ENCODE measurements at places on chromosomes 3 and 15. TPM values are rescaled to one million over a fixed set of nuclear protein-coding genes. Genes with fewer than 3 reads are reported as not detected.

The ITIH1 gene
- total RNA-seq: not detected

The TICRR gene
- 0.47 TPM for total RNA-seq

The TF gene
- total RNA-seq: 2.1 TPM

The TMEM207 gene
- not detected for total RNA-seq

The FBLN2 gene
- 42.7 TPM for total RNA-seq

The ALPK3 gene
- 9.7 TPM for total RNA-seq

The TEX55 gene
- total RNA-seq: not detected

The EIF4E3 gene
- total RNA-seq: 33.2 TPM

The SLC6A11 gene
- 4.1 TPM for total RNA-seq

The PXYLP1 gene
- total RNA-seq: 26.3 TPM

- DNase-seq: no peak
Observed at GRCh38 chr3:135304378-135304777, 509.3 kb downstream of the EPHB1 start.

DNA sequence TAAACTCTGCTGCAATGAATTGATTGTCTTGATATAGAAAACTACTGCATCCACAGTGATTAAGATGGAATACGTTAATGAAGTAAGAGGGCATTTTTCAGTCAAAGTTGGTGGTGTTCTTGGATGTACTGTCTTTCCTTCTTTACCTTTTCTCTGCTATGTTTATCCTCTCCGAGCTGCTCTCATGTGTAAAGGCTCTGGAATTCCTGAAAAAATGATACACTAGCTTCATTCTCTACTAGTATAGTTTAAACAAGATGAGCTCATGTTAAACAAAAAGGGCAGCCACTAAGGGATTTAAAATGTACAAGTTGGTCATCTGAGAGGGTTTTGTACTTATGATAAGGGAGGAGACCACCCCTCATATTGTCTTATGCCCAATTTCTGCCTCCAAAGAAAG lies 504.6 kb upstream of the NECTIN3 start:
- no peak for DNase-seq

DNA sequence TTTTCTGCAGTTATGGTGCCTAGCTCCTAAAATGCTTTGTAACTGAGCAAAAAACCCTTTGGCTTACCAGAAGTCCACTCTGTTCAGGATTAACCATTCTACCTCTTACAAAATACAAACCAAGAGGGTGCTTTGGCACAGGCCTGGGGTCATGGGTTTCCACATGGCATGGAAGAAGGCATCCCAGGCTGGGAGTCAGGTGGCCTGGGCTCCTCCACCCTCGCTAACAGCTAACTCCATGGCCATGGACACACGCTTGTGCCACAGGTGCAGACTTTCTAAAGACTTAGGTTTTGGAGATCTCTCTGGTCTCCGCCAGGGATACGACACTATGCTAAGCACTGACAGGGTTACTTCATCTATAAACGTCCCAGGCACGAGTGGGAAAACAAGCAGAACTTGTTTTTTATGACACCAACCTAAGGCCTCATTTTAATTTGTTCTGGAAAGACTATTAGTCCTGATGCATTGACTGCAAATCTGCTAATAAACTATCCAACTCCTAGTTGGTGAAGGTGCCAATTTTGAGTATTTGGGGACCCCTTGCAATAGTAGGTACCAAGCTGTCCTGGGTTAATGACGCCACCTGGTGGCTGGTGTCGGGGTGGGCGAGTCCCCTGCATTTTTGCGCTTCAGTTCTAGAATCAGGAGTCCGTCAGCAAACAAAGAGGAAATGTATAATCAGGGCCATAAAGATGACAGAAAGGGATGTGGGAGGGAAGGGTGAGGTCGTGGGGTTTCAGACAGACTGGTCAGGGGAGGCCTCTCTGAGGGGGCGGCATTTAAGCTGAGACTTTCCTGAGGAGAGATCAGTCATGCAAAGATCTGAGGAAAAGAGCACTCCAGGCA lies 10.3 kb upstream of the ALDH1A3 start:
- no peak for DNase-seq

GRCh38 chr3:29186131-29186599 lies 94.7 kb upstream of the RBMS3 start:
- no peak for DNase-seq

GRCh38 chr3:27923349-27924068 lies 201.4 kb upstream of the EOMES start:
- no peak for DNase-seq

DNA sequence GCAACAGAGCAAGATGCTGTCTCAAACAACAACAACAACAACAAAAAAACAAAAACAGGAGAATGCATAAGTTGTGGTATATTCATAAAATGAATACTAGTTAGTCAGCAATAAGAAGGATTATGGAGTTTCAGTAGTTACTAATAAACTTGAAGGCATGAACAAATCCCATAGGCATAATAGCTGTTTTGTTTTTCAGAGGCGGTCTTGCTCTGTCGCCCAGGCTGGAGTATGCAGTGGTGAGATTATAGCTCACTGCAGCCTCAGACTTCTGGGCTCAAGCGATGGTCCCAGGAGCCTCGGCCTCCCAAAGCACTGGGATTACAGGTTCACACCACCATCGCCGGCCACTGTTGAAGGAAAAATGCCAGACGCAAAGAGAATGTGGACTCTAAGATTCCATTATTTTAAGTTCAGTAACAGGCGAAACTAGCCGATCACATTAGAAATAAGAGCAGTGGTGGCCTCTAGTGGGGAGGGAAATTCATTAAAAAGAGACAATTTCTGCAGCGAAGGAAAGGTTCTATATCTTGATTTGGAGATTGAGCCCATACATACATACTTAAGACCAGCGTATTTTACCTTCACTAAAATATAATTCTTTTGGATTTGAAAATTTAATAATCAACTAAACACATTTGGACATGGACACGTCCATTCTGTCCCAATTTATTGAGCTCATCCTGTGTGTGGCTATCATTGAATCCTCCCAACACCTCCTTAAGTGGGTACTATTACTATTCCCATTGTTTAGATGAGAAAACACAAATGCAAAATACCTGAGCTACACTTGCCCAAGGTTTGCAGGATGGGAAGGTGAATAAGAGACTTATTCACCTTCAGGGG lies 27.4 kb upstream of the HDAC11 start:
- peak; percentile 56 for DNase-seq

DNA sequence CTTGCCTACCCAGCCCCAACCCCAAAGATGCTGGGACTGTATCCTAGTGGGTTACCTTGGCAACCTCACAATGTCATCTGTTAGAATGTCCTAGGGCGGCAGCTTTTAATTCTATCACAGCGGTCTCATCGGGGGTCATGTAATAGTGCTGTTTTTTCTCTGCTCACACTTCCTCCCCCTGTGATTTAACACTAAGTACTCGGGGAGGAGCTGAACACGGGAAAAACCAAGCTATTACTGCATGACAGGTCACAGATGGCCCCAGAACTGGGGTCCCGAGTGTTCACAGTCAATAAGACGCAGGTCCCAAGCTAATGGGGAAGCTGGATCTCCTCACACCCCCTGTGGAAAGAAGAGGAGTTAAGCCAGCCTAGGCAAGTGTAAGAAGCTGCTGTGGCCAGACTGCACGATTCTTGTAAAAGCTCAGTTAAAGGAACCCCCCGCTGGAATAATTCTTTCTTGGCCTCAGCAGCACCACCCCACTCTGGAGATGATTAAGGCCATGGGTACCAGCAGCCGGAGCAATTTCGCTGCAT lies 2.5 kb upstream of the RFTN1 start:
- no peak for DNase-seq

GRCh38 chr3:118406562-118406961 lies 628.1 kb downstream of the IGSF11 start:
- DNase-seq: no peak

- DNase-seq: no peak
Observed at GRCh38 chr15:64003182-64003581, 43.1 kb downstream of the DAPK2 start.

- DNase-seq: no peak
Observed at GRCh38 chr3:168061332-168061996, 34.3 kb downstream of the GOLIM4 start.

GRCh38 chr15:32923176-32923575 lies 205.4 kb downstream of the GREM1 start:
- no peak for DNase-seq

- DNase-seq: no peak
Observed at GRCh38 chr15:44710236-44711095, 657 bp downstream of the PATL2 start.

DNA sequence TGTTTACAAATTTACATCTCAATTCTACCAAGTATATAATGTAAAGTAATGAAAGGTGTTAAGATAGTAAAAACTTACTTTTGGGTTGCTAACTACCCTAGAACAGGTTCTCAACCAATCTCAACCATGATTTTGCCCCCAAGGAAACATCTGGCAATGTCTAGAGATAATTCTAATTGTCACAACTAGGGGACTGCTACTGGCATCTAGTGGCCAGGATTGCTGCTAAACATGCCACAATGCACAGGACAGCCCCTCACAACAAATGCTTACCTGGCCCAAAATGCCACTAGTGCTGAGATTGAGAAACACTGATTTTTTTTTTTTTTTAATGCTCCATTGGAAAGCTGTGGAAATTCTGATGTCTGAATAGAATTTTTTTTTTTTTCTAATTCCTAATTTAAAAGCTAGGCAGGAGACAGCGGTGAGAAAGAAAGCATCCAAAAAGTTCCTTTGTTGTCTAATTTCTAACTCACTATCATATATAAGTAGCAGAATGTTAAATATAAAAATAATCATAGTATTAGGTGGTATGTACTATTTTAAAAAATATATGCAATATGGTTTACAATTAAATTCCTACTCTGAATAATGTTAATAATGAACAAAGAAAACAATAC lies 81.5 kb downstream of the TJP1 start:
- DNase-seq: no peak

DNA sequence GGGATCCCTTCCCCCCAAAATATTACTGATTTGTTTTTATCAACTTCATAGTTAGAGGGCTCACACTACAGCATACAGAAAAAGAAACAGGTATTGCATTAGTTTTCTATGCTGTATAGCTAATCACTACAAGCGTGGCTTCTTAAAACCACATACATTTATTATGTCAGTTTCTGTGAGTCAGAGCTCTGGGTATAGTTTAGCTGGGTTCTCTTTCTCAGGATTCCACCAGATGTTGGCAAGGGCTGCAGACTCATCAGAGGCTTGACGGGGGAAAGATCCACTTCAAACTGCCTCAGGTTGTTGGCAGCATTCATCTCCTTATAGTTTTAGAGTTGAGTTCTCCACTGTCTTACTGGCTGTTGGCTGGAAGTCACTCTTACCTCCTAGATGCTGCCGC lies 328.0 kb downstream of the NLGN1 start:
- no peak for DNase-seq

- DNase-seq: no peak
Observed at GRCh38 chr3:120820748-120821147, 78.2 kb downstream of the GTF2E1 start.

DNA sequence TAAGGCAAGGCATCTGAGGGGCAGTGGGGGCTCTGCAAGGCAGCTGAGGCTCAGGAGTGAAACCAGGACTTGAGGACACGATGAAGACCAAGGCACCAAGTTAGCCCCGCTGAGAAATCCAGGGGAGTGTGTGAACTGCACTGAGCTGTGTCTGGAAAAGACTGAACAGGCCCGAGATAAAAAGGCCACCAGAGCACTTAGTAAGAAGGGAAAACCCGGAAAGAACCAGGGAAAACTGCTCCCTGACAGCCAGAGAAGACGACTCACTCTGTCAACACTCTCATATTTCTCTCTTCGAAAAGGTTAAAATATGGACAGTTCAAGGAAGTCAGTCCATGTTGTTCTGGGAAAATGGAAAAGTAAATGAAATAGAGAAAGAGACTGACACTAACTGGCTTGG lies 109.0 kb downstream of the SEC22A start:
- DNase-seq: no peak

DNA sequence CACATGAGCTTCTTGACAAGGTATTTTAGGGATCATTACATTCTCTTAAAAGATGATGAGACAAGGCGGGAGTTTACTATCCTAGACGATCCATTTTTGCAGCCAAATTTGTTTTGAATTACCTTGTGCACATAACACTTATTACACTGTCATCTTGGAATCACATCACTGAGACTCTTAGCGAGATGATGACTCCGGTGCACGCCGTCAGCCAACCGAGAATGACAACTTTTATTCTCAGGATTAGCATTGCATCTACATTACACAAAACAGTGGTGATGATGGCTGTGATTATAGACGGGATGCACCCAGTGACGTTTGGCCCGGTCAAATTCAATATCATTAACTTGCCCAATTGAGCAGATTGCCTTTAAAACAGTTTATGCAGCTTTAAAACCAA lies 216.1 kb downstream of the PDZRN3 start:
- no peak for DNase-seq

GRCh38 chr15:31332681-31333071 lies 6.0 kb downstream of the KLF13 start:
- DNase-seq: no peak

GRCh38 chr3:116940719-116941118 lies 231.1 kb downstream of the TUSC7 start:
- no peak for DNase-seq

- DNase-seq: no peak
Observed at GRCh38 chr3:122493296-122493695, 21.4 kb downstream of the KPNA1 start.

GRCh38 chr3:86245360-86245759 lies 745.6 kb downstream of the VGLL3 start:
- no peak for DNase-seq

DNA sequence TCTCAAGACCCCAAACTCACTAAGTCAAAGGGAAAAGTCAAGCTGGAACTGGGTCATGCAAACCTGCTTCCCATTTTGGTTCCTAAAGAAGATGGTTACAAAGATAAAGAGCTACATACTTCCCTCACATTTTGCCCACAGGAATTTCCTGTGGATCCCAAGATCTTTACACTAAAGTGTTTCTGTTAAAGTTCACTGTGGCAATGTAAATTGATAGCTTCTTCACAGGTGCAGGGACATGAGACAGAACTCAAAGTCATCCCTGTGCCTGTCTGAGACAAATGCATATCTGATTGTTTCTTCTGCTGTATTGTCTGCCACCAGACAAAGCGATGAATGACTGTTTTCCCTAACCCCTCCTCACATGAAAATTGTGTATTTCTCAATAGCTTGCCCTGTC lies 567.8 kb downstream of the ZIC1 start:
- no peak for DNase-seq

DNA sequence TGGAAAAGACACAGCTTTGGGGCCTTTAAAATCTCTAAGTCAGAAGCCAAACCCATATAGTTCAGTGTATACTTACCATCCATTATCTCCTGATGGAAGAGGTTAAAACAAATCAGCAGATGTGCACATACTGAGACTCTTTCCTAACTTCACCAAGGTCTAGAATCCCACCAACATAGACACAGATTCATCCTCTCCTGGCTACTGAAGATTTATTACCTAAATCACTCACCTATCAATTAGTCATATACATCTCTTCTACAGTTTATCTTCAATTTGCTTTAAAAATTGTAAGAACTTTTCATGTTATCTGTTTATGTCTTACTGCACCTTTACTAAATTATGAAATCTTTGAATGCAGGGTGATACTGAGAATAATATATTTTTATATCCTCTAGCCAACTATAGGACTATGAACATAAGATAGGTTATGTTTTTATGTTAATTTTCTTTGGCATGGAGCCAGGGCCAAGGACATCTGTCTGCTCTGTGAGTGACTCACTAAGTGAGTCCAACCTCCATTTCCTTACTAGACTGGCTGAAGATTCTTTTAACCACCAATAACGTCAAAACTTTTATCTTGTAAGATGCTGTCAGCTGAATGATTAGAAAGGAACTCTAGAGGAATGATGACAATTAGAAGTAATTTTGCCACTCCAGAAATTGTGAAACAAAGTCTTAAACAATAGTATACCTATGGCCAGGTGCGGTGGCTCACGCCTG lies 397.6 kb downstream of the FOXP1 start:
- no peak for DNase-seq

Measured in ureter (tissue), 1 donor.